Nucleus accumbens (tissue), 56 donors: ENCODE measurements at places on chromosomes 12 and 14.
A peak's percentile ranks its signal among the peaks of the same experiment; 100 is the strongest.

- DNase-seq: no peak
Observed at GRCh38 chr12:52041695-52042123, 9.5 kb upstream of the NR4A1 start.

- DNase-seq: no peak
Observed at GRCh38 chr12:96980991-96981414, 73.9 kb downstream of the NEDD1 start.

DNA sequence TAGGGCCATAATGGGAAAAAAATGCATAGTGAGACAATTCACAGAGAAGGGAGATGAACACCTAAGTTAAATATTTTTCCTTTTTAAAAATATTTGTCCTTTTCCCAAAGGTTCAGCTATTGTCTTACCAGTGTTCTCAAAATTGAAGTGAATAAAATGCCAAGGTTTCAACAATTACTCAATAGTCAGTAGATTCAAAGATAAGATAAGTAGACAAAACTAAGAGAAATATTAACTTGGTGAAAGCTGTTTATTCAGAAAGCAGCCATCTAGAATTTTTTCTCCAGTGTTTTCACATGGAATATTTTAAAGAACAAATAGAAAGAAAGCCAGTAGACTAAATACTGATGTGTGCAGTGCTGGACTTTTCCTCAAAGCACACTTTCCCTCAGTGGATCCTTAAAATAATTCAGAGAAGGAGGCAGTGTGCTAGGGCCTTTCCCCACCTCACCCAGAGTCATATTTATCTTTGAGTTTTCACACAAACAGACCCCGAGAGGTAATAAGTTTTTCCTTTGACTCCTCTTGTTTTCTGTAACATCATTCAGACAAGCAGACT, 144.5 kb upstream of the PLEKHG7 start:
- no peak for DNase-seq

- no peak for DNase-seq
Observed at GRCh38 chr12:53313996-53314395, 7.4 kb downstream of the AAAS start.

DNA sequence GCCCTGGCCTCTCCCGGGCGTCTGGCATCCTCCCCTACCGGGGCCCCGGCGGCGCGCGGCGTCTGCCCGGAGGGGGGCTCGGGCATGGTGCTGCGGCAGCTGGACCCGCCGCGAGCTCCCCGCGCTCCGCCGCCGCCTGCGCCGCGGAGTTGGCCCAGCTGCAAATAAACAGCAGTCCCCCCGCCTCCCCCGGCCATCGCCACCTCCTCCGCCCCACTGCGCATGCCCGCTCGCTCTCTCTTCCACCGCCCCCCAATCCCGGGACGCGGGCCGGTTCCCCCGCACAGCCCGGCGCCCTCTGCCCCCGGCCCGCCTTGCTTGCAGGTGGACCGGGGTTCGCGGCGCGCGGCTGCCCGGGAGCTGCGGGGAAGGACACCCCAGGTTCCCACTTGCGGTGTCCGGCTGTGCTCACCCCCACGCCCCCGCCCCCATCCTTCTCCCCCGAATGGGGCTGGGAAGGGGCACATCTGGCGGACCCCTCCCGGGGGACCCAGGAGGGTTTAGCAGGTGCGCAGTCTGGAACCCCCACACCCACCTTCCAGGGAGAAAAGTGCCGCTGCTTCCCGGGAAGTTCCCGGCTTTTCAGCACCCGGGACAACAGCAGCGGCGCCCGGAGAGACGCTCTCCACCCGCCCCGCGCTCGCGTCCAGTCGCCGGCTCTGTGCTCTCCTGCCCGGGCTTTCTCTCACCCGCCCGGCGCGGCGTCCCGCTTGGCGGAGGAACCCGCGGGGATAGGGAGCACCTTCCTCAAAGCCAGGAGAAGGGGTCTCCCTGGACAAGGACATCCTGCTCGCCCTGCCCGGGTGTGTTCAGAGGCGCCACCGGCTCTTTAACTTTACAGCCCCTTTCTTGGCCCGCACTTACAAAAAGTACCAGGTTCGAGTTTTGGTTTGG, at the start of gene TMTC1:
Gene TMTC1, minus strand, starts transcription at position 170 of the 894 bp plus-strand sequence. CDS start 191 bp downstream, outside the sequence.
- DNase-seq: peak; percentile 55

GRCh38 chr12:54005853-54006558, 2.8 kb upstream of the HOXC8 start:
- peak; percentile 44 for DNase-seq

DNA sequence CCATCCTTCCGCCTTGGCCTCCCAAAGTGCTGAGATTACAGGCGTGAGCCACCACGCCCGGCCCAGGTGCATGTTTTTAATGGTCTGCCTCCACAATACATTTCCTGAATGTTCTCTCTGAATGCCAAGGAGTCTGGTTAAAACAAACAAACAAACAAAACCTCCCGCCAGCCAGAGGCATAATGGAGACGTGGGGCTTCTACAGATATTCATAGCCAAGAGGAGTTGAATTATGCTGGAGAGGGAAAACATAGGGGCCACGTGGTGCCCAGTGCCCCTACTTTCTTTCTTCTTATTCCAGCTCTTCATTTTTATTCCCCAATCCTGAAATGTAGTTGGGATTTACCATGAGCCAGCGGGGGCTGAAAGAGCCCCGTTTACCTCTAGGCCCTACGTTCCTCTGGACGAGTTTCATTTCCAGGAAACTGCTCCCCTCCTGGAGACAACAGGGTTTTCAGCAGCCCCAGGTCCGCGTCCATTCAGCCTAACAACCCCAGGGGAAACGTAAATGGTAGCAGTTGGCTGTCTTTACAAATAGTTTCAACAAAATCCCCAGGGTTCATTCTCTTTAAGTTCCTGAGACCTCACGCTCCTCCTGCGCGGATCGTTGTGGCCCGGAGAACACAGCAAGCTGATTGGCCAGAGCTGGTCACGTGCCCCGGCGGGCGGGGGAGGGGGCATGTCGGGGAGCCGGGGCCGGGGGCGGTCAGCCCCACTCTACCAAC, 108.5 kb upstream of the ESRRB start:
- DNase-seq: peak; percentile 12

DNA sequence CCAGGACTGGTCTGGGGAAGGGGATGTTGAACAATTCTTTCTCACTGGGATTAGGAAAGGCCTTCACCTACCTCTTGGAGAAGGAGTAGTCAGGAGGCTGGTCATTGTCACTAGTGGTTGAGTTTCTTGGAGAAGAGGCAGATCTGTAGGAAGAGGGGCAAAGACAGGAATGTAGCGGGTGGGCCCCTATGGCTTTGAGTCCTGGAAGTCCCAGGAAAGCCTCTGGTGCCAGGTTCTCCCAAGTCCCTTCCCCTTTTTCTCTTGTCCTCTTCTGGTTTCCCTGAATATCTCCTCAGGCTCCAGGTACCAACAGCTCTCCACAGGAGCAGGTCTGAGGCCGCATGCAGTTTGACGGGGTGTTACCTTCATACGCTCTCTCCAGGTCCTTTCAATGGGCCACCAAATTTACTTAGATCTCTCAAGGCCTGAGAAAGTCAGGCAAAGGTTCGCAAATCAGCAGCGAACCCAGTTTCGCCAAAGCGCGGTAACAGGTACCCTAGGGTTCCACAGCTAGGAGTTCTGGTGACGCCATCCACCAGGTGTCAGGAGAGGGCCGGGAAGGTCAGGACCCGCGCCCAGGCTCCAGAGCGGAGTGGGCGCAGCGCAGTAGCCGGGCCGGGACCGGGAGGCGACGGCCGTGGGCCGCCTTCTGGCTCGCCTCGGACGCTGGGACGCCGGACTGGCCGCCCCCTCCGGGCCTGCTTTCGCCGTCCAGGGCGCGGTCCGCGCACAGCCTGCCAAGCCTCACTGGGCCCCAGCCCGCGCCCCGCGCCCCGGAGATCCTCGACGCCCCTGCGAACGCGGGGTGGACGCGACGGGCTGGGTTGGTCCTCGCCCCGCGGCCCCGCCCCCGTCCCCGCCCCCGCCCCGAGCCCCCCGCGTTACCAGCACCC, 795 bp downstream of the SMAGP start:
- no peak for DNase-seq

DNA sequence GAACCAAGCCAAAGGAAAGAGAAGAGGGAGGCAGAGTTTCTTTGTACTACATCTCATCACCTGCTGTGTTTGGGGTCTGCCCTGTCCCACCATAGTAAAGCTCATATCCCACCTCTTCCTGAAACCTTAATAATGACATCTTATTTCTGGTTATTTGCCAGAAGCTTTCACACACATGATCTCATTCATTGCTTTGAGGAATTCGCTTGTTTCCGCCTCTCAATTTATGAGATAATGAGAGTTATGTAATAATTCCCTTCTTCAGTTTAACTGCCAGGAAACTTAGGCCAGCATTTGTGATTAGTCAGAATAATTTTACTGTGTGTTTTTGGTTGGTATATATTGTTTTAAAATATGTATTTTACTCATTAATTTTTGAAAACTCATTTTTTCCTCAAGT, 205.2 kb downstream of the CACNA1C start:
- no peak for DNase-seq

GRCh38 chr12:93563807-93564538, 8.5 kb upstream of the SOCS2 start:
- DNase-seq: no peak

- DNase-seq: no peak
Observed at GRCh38 chr12:15928870-15929571, 17.9 kb downstream of the DERA start.

- no peak for DNase-seq
Observed at GRCh38 chr14:29724991-29725390, 202.7 kb downstream of the PRKD1 start.

DNA sequence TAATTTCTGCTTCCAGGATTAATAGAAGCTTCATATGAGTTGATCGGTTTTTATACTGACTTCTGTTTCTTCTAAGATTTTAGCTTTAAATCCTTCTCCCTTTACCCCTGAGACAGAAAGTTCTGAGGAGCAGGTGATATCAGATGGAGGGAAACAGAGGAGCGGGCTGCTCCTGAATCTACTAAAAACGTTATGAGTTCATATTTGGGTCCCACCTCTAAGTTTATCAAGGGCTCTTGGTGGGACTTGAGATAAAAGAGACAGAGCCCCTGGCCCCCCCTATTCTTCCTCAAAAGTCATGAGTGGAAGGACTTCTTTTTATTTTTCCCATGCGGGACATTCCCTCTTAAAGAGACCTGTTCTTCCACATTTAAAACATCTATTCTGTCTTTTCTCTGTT, 23.8 kb downstream of the CLEC2A start:
- DNase-seq: no peak

GRCh38 chr12:116650585-116651087, 87.2 kb downstream of the SPRING1 start:
- no peak for DNase-seq

GRCh38 chr12:27143256-27144069, 61.1 kb upstream of the C12orf71 start:
- DNase-seq: no peak

GRCh38 chr12:48924617-48925303, 532 bp downstream of the FKBP11 start:
- DNase-seq: peak; percentile 28

DNA sequence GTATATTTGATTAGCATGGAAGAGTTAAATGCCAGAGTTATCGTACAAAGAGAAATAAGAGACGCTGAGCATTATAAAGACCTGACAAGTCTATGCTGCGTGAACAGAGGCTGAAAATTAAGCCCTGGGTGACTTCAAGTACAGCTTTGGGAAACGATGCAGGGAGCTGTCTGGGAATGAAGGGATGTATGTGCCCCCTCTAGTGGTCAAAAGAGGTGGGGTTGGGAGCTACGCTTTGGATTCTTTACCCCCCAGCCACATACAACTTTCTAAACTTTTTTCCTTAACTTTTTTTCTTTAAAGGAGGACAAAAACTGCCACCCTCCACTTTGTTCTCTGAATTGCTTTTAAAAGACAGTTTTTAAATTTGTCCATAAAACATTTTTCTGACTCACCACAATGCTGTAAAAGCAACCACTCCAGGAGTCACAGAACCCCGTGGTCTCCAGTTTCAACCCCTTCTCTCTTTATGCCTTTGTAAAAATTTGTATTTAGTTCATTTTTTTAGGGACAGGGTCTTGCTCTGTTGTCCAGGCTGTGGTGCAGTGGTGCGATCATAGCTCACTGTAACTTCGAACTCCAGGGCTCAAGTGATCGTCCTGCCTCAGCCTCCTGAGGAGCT, 59.4 kb downstream of the ZNF664 start:
- DNase-seq: peak; percentile 49

GRCh38 chr14:24036169-24036962, 15.4 kb upstream of the CARMIL3 start:
- DNase-seq: peak; percentile 76

GRCh38 chr12:2110849-2111566, 58.2 kb downstream of the CACNA1C start:
- DNase-seq: no peak

DNA sequence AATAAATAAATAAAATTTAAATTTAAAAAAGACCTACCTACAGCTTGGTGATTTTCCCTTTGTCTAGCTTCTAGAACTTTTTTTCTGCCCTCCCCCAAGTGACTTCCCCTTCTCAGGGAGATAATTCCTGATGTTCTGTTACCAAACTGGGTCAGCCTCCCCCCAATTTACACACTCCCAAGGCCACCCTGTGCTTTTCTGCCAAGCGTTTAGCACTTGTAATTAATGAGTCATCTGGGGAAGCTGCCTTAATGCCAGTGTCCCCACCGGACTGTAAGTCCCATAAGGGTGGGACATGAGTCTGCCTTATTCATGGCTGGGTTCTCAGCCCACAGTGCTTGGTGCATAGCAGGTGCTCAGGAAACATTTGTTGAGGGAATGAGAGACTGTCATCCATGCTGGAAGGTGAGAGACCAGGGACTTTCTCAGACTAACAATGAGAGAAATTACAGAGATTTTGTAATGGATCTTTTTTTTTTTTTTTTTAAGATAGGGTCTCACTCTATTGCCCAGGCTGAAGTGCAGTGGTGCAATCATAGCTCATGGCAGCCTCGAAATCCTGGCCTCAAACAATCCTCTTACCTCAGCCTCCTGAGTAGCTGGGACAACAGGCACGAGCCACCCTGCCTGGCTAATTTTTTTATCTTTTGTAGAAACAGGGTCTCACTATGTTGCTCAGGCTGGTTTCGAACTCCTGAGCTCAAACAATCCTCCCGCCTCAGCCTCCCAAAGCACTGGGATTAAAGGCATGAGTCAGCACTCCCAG, 106.8 kb downstream of the PHETA1 start:
- DNase-seq: no peak

- no peak for DNase-seq
Observed at GRCh38 chr14:92392711-92393110, 69.7 kb downstream of the SLC24A4 start.

- DNase-seq: no peak
Observed at GRCh38 chr14:54881761-54882401, 20.7 kb downstream of the GCH1 start.

- DNase-seq: no peak
Observed at GRCh38 chr12:78790148-78790547, 74.4 kb upstream of the SYT1 start.

DNA sequence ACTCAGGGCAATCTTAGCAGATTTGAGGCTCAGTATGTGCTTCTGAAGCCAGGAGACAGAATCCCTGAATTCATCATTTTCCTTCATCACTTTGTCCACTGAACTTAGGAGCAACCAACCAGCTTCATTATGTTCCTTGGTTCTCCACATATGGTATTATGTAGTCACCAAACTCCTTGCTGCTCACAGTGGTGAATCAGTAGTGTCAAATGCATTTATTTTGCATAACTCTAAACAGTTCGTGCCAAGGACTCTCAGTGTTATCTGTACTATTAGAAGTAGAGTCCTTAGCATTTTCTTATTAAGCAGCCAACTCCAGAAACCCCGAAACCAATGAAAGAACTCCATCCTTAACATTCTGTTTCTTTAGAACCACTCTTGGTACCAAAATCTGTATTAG, 466.9 kb upstream of the RGS6 start:
- DNase-seq: no peak
